ENCODE measurements at places on chromosomes 1 and 21.

- DNase-seq, result no peak
Measured at GRCh38 chr1:39050001-39050400, 23.9 kb downstream of the NDUFS5 start.

DNA sequence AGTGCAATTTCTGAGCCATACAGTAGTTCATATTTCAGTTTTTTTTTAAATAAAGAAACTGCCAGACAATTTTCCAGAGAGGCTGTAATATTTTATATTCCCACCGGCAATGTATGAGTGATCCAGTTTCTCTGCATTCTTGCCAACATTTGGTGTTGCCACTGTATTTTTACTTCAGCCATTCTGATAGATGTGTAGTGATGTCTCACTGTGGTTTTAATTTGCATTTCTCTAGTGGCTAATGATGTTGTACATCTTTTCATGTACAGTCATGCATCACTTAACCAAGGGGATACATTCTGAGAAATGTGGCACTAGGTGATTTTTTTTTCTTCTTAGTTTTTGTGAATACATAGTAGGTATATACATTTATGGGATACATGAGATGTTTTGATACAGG, 99.6 kb downstream of the CENPF start:
- DNase-seq, result no peak

GRCh38 chr1:63524201-63524600, 876 bp downstream of the EFCAB7 start:
- DNase-seq, result no peak

DNA sequence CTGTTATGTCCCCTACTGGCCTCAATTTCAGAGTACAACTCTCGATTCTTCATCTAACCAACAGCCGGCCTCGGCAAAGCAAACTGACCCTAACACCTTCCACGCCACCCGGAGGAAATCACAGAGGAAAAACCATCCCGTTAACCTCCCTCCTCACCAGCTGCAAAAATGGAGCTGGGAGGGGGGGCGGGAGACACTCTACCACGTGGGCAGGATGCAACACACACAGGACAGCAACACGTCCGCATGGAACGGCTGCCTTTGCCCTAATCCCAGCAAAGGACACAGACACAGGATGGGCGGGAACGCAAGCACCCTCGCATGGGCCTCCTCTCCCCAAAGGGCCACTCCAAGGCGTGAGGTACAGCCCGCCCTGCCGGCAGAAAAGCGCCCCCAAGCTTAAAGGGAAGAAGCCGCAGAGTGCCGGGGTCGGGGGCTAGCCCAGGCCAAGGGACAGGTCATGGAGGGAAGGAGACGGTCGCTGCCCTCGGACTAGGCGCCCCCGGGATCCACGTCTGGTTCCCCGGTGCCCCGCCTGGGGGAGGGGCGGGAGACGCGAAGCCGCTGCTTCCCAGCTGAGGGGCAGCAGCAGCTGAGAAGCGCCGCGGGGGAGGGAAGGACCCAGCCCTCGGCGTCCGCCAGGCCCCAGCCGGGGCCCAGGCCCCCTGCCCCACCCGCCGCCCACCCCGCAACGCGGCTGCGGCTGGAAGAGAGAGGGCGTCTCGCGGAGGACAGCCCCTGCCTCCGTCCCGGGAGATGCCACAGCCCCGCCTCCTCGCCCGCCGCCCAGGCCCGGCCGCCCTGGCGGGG, 590 bp downstream of the FOXJ3 start:
- DNase-seq, result peak; percentile 48

DNA sequence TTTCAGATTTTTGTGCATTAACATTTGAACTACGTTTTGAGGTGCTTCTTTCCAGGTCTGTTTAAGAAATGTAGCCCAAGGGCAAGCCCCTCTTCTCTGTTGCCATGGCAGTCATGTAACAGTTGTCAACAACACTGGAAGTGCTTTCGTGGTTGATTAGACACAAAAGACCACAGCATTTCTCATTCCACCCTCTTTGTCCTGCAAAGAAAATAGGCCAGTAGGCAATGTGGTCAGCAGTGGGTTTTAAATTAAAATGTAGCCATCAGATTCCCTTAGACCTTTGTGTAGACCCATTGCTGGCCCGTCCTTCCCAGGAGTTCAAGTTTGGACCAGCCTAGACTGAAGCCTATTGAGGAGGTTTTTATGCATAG, 35.4 kb downstream of the VANGL1 start:
- peak; percentile 53 for DNase-seq

DNA sequence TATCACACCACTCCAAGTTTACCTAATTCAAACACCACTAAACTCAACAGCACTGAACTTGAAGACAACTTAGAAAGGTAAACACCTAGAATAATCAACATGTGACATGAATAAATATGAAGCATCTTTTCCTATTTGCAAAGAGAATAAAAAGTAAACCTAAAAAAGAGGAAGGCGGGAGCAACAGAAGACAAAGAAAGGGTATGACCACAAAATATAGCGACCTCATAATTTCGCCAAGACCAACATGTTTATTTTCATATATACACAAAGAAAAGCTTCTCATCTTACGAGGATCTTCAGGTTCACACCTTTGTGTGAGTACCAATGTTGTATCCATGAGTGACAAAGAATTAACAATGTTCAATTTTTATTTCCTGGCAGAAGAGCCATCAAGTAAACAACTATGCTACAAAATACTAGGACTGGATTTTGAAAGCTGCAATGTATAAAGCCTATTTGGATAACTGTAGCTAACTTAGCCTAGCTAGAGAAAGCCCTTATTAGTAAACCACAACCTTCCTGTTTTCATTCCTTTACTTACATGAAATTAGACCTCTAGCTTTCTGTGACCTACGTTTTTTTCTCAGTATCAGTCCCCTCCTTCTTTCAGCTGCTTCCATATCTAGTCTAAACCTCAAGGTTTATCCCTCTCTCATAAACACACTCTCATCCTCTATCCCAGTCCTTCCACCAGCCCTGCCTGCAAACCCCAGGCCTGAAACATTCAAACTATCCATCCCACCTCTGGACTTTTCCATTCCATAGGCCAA, 21.3 kb upstream of the PHTF1 start:
- DNase-seq, result no peak

GRCh38 chr1:40247655-40248054, at the start of gene TMCO2:
Gene TMCO2, plus strand, starts transcription at chr1:40247937. Its CDS starts 57 bp downstream, at chr1:40247994.
- no peak for DNase-seq

DNA sequence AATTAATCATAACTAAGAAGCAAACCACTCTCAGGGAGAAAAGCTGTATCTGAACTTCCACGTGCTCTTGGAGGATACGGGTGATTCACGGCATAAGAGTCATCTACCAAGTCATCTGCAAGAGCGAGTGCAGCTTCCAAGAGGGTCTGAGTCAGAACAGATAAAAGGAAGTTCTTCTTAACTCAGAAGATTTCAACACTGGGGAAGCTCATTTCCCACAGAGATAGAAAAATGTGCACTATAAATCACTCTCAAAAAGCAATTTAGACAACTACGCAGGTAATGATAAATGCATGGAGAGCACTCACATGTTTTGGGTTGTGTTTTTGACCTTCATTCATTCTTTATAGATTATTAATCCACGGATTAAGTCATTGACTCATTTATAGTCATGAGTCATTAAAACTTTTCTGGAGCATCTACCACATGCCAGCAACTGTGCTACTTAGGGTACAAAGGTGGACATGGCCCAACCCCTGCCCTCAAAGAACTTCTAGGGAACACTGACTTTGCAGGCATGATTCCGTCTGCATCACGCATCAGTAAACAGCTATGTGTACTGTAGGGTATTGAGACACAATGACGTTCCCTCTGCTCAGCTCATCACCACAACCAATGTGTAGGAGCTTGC, 20.8 kb downstream of the KCNJ15 start:
- no peak for DNase-seq

DNA sequence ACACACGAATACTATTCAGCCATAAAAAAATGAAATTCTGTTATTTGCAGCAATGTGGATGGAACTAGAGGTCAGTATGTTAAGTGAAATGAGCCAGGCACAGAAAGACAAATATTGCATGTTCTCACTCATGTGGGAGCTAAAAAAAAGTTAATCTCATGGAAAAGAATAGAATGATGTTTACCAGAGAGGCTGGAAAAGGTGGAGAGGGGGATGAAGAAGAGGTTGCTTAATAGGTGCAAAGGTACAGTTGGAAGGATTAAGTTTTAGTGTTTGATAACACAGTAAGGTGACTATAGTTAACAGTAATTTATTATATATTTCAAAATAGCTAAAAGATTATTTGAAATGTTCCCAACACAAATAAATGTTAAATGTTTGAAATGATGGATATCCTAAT, 10.8 kb upstream of the RGL1 start:
- DNase-seq, result no peak

DNA sequence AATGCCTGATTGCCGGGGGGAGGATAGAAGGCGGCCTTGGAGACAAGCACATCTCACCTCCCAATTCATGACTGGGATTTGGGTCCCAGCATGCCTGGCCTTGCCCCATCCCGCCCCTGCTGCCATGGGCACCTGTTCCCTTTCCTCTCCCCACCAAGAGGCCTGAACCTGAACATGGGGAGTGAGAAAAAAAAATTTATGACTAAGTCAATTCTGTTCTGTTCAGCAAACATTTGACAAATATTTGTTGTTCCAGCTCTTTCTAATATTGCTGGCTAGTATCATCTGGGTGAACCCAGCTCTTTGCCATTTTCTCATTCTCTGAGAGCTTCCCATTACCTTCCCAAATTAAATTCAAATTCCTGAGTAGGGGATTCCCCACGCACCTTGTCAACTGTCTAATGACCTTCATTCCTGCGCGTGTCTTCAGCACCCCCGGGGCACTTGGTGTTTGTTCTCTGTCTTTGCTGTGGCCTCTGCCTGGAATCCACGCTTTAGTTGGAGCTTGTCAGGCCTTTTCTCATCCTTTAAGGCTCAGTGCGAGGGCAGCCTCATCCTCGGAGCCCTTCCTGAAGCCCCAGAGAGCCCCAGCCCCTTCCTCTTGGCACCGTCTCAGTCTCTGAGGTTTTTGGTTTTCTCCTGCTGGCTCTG, 42.8 kb downstream of the ARHGEF10L start:
- no peak for DNase-seq

DNA sequence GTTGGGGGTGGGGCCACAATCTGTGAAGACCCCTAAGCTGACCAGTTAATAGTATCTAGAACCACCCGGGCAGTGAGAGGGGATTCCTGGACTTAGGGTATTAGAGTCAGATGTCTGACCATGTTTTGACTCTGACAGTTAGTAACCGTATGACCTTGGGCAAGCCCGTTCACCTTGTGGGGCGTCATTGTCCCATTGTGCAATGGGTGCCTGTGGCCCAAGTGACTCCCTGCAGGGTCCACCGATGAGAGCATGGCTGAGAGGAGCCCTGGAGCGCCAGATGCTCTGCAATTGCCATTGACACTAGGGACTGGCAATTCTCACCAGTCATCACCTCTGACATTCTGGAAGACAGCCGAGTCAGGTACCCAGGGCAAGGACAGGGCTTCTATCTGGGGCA, 225.9 kb upstream of the CSF3R start:
- no peak for DNase-seq

DNA sequence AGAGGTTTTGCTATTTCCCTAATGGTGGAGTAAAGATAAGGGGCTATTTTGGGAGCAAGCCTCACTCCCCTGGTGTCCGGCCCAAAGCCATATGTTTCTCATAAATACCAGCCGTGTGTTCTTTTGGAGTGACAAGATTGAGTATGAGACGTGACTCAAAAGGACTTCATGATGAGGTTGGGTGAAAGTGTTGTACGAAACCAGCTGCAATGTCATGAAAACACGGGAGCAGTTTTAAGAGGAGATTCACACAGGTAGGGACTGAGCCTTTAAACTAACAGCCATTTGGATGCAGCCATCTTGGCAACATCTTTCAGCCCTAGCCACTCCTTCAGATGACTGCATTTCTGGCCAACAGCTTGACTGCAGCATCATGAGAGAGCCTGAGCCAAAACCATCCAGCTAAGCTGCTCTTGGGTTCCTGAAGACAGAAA, 532.3 kb upstream of the USP24 start:
- no peak for DNase-seq

GRCh38 chr1:245084551-245084950, 70.2 kb upstream of the KIF26B start:
- no peak for DNase-seq

DNA sequence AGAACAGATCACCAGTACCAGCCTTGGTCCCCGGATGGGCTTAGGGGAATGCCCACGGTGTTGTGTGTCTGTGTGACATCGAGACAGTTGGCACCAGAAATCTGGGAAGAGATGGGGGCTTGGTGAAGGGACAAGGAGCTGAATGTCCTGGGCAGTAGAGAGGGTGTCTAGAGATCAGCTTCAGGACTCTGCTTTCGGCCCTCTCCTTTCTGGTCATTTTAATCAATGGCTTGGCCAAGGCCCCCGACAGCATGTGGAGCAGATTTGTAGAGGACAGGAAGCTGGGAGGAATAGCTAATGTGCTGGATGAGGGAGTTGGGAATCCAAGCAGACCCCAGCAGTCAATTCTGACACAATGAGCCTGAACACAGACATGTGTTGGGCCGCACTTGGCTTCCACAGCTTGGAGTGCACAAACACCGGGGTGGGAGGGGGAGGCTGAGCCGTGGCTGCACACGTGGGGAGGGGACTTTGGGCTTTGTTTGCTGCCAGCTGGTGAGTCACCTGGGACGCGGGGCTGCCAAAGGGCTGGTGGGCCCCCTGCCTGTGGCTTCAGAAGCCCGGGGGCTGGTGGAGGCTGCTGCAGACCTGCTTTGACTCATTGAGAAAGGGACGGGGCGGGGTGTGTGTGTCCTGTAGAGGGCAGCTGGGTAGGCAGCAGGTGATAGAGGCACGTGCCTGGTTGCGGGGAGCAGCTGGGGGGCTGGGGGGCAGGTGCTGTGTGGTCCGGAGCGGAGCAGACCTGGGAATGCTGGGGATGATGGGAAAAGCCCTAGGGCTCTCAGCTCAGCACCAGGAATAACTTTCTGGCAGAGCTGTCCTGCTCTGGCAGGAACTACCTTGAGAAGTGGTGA, 20.9 kb downstream of the SLC1A7 start:
- DNase-seq, result no peak

DNA sequence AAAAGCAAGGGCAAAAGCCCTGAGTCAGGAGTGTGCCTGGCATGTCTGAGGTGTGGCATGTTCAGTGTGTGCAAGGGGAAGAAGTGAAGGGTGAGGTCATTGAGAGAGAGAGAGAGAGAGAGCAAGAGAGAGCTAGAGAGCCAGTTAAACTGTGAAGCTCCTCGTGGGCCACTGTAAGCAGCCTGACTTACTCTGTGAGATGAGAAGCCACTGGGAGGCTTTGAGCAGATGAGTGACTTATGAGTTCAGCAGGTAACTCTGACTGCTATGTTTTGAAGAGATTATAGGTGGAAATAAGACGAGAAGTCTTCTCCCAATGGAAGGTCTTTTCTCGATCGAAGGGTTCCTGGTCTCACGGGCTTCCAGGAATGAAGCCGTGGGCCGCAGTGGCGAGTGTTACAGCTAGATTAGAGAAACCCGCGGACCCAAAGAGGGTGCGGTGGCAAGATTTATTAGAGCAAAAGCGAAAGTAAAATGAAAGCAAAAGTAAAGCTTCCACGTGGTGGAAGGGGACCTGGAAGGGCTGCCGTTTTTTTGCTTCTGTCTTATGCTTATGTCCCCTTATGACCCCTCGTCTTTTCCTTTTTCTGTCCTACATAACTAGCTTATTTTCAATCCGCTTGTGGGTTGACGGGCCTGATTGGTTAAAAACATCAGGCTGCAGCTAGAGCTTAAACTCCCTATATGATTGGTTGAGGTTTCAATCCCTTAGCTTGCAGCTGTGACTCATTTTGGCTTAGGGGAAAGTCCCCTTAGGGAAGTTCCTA, 323.1 kb upstream of the FAM78B start:
- DNase-seq, result peak; percentile 14

- no peak for DNase-seq
Measured at GRCh38 chr1:211537253-211537652, 41.7 kb downstream of the SLC30A1 start.
